ENCODE measurements at places on chromosomes 3 and 15. TPM values are rescaled to one million over a fixed set of nuclear protein-coding genes. Genes with fewer than 3 reads are reported as not detected.
A peak's percentile ranks its signal among the peaks of the same experiment; 100 is the strongest.

GRCh38 chr3:129305592-129306091, 27.0 kb downstream of the HMCES start:
- no peak for DNase-seq

DNA sequence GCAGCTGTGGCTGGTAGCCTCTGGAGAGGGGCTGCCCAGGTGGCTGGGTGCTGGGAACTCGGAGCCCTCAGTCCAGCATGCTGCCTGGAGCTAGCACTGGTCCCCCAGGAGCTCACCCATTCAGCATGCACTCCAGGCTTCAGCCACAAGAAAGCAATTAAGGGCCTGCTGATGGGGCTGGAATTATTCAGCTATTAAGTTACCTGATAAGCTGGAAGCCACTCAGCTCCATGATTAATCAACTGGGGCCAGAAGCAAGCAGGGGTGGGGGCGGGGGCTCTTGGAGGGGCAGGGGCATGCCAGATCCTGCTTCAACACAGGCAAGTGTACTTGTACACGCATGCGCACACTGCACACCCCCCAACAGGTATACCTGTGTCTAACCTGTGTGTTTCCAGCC, 22.1 kb upstream of the TMEM115 start:
- DNase-seq: no peak

Gene P2RY14
- not detected for total RNA-seq

- DNase-seq: peak; percentile 9
Observed at GRCh38 chr15:64305261-64305660, 50.7 kb downstream of the CSNK1G1 start.

GRCh38 chr15:71328453-71328852, 213.2 kb downstream of the THSD4 start:
- DNase-seq: no peak

Gene LRRIQ4
- not detected for total RNA-seq

- DNase-seq: no peak
Observed at GRCh38 chr15:47516558-47516957, 200.7 kb upstream of the SEMA6D start.

GRCh38 chr3:99365396-99365795, 273.0 kb upstream of the COL8A1 start:
- no peak for DNase-seq

DNA sequence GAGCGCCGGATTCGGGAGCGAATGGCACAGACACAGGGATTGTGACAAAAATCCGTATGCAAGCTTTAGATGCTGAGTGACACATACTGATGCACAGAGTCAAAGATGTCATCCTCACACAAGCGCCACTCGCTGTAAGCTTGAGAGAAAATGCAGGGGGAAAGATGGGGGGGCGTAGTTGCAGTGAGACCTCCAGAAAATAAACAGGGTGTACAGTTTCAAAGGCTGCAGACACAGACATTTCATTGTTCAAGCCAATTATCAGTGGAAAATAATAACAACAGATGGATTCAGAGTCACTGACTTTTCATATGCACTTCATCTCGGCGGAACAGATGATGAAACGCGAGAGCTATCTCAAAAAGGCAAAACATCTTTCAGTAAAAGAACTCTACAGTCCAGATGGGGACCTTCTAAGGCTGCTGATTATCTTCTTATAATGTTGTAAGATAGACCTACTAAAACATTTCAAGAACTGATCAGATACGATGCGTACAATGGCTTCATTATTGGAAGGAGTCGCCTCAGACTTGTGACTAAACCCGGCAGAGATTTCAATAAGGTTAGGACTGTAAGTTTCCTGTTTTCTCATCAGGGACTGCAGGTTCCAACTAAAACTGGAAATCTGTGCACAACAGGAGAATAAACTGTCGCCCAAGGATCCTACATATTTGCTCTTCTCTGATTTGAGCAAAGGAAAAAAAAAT, 275.4 kb downstream of the FOXP1 start:
- DNase-seq: no peak

Gene PAK6
- 9.5 TPM for total RNA-seq

GRCh38 chr3:53153980-53154379, 7.0 kb upstream of the PRKCD start:
- DNase-seq: no peak

- peak; percentile 42 for DNase-seq
Observed at GRCh38 chr15:83283813-83284558, 478 bp downstream of the BNC1 start.

GRCh38 chr3:183013856-183014255, 33.5 kb upstream of the DCUN1D1 start:
- no peak for DNase-seq

DNA sequence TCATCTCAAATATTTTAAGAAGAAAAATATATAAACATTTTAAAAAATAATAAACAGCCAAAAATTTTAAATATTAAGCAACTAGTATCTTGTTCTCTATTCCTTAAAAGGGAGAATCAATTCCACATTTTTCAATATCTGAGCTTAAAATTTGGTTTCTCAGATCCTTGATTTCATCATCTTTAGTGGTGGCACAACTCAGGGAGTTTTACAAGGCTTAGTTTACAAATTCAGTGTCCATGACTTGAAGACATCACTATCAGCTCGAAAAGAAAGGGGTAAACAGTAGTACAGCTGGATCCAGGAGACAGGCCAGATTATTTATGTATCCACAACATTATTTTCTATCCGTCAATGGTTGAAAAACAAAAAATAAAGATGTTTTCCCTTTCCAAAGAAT, 11.6 kb downstream of the IGF2BP2 start:
- DNase-seq: no peak

GRCh38 chr3:126294211-126294808, 62.9 kb downstream of the KLF15 start:
- DNase-seq: no peak

GRCh38 chr3:63429905-63430304, 151.8 kb downstream of the SYNPR start:
- DNase-seq: no peak

Gene CSPG4
- 31.4 TPM for total RNA-seq

- peak; percentile 14 for DNase-seq
Observed at GRCh38 chr3:34016925-34017587, 218.6 kb downstream of the PDCD6IP start.

DNA sequence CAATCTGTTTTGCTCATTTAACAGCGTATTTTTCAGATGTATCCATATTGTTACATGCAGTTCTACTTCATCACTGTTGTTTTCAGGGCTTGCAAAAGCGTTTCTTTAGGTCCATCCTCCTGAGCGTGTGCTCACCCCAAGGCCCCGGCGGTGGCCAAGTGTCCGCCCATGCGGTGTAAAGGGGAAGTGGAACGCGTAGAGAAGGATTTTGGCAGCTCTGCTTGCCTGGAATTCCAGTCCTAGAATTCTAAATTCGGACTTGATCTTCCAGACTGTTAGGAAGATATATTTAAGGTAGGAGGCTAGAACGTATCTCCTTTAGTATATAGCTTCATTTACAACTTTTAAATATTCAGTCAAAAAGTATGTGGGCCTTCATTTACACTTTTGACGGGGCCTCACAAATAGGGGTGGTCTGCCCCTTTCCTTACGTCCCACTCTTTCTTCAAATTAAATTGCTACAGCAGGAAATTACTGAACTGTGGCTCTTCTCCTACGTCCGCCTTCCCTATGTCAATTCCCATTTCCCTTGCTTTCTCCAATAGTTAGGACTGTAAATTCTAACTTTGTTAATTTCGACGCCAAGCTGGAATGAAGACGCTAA, 609 bp upstream of the TBC1D23 start:
- peak; percentile 80 for DNase-seq

Gene FBLN2
- total RNA-seq: 52.7 TPM

- no peak for DNase-seq
Observed at GRCh38 chr3:7209098-7209497, 348.2 kb downstream of the GRM7 start.

DNA sequence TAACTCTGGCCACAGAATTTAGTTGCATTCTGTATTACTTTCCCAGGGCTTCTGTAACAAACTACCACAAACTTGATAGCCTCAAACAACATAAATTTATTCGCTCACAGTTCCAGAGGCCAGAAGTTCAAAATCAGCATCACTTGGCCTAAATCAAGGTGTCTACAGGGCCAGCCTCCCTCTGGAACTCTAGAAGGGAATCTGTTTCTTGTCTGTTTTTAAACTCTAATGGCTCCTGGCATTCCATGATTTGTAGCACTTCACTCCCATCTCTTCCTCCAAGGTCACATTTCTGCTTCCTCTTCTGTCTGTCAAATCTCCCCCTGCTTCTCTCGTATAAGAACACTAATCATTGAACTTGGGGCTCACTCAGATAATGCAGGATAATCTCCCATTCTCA, 151.9 kb upstream of the ARPP21 start:
- DNase-seq: no peak

Gene FBXW12
- total RNA-seq: not detected

Gene ARGFX
- total RNA-seq: not detected

Gene RAB5A
- 85.1 TPM for total RNA-seq

Gene PRR23B
- total RNA-seq: not detected

- no peak for DNase-seq
Observed at GRCh38 chr3:113266738-113267137, 55.4 kb downstream of the BOC start.

GRCh38 chr3:181756645-181757297, 45.0 kb downstream of the SOX2 start:
- no peak for DNase-seq

- DNase-seq: no peak
Observed at GRCh38 chr15:57215881-57216280, 160.4 kb upstream of the CGNL1 start.

GRCh38 chr15:77019521-77020331, 24.8 kb downstream of the PSTPIP1 start:
- no peak for DNase-seq

- DNase-seq: peak; percentile 72
Observed at GRCh38 chr3:134312873-134313846, 61.1 kb downstream of the AMOTL2 start.

Gene RBP2
- total RNA-seq: not detected

GRCh38 chr3:192092388-192093005, 631.5 kb downstream of the PYDC2 start:
- DNase-seq: no peak

GRCh38 chr15:25903024-25903581, 40.0 kb upstream of the ATP10A start:
- DNase-seq: no peak

All from RPMI7951 (cell line).